ENCODE measurements at places on chromosomes 2 and 18.

- no peak for DNase-seq
These were observed 53.7 kb upstream of the TANC1 start for GRCh38 chr2:158914731-158915130.

GRCh38 chr2:158478237-158478636, 21.5 kb downstream of the PKP4 start:
- no peak for DNase-seq

DNA sequence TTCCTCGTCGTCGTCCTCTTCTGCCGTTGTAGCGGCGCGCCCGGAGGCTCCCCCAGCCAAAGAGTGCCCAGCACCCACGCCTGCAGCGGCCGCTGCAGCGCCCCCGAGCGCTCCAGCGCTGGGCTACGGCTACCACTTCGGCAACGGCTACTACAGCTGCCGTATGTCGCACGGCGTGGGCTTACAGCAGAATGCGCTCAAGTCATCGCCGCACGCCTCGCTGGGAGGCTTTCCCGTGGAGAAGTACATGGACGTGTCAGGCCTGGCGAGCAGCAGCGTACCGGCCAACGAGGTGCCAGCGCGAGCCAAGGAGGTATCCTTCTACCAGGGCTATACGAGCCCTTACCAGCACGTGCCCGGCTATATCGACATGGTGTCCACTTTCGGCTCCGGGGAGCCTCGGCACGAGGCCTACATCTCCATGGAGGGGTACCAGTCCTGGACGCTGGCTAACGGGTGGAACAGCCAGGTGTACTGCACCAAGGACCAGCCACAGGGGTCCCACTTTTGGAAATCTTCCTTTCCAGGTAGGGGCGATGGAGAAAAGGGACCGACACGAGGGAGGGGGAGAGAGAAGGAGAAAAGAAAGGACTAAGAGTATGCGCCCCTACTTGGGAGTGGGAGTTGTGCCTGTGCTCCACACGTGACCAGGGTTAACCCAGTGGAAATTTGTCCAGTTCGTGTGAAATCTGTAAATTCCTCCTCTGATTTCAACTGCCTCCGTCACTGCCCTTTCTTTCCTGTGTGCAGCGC, 800 bp downstream of the HOXD13 start:
- no peak for DNase-seq

- no peak for DNase-seq
These were observed 594.4 kb upstream of the ID2 start for GRCh38 chr2:8087480-8087840.

DNA sequence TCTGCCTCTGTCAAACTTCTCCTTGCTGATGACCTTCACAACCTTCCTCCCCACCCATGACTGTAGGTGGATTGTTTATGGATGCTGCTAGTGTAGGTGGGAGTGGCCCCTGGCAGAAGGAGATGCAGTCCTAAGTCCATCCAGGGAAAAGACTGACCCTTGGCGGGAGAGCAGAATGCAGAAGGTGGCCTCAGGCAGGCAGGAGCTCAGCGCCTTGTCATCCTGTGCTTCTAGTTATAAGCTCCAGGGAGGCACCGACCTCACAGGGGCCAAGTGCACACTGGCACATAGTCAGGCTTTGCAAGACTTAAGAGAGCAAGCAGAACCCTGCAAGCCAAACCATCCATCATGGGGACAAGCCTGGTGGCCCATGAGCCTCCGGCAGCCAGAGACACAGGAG, 74.4 kb downstream of the CAPN13 start:
- no peak for DNase-seq

- no peak for DNase-seq
These were observed 30.1 kb downstream of the ARHGAP28 start for GRCh38 chr18:6759579-6759978.

- no peak for DNase-seq
These were observed 234.3 kb downstream of the CALCRL start for GRCh38 chr2:187213798-187214197.

DNA sequence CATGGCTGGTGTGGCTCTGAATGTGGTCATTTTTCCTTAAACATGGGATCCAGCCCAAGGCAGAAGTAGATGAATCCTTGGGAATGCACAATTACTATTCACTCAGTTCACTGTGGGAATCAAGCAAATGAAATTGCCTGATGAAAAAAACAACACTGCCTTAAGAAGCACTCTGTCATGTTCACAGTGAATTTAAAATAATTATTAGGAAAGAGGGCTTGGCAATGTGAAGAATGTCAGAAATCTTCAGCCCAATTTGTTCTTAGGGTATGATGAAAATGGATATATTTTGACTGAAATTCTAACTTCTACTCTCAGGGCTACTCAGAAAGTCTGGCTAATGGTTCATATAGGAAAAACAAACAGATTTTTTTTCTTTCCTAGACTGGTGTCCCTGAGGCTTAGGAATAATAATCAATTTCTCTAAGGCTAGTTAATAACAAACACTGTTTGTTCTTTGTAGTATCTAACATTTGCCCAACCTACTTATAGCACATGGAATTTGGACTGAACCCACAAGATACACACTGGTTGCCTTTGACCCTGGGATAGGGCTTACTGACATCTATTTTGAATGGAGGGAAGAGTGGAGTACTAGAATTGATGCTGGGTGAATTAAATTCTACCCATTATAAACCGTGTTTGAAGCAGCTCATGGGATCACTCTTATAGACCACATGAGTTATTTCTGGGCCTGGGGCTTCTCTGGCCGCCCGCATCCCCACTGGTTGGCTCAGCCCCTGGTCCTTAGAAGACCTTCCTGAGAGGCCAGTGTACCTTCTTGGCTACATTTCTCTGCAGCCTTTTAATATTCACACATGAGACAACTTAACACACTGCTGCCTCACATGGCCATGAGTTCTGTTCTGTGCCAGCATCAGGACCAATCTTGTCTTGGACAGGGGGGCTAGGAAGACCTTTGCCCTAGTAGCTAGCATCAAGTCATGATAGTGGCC, 8.3 kb upstream of the MRPL33 start:
- no peak for DNase-seq

- no peak for DNase-seq
These were observed 62.8 kb downstream of the CYB5A start for GRCh38 chr18:74229005-74229404.

DNA sequence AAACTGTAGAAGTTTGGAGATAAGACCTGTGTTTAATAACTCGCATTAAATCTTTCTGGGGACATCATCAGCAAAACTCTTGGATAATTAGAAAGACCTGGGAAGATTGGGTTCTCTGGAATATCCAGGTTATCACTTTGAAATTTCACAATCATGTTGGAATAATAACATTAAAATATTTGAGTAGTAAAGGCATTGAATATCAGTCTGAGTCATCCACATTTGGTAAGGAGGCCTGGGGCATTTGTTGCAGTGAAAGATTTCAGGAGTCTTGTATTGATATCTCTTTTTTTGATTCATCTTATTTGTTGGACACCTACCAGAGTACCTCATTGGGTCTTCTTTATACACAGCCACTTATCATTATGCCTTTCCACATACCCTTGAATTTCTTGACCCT, 95.9 kb downstream of the EPB41L5 start:
- no peak for DNase-seq
